ENCODE measurements at places on chromosomes 4 and X.

DNA sequence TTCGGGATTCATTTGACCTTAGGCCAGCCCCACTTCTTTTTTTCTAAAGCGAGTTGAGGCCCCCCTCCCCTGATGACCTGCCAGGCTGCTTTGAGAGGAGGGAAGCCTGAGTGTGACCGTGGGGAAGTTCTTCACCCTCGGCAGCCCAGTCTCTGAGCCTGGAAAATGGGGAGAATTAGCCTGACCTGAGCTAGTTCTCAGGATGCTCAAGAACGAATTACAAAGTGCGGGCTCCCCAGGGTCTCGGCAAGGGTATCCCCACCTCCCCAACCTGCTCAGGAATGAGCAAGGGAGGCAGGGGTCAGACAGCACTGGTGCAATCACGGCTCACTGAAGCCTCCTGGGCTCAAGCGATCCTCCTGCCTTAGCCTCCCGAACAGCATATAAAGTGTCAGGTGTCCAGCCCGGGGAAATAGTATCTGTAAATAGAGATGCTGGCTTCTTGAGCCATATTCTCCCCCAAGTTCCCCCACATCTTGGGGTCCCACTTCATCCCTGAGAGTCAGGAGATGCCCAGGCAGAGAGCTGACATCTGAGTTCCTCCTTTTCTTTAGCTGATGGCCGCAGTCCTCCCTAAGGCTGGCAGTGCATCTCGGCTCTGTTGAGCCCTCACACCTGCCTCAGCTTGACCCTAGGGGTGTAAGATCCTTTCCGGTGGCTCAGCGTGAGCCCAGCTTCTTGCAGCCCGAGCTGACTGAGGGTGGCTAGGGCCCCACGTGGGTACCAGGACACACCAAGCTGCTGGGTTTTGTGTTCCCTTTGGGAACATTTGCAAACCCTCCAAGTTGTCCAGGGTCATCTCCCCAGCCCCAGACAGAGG is 1.6 kb downstream of the DUSP9 start:
- H3K4me1 ChIP-seq = no peaks in the 10 kb centered on the region
- H3K36me3 ChIP-seq = no peaks in the 10 kb centered on the region
- no peak overlapping the region for H3K27ac ChIP-seq
- no peak for DNase-seq
- no peak overlapping the region for H3K4me3 ChIP-seq

DNA sequence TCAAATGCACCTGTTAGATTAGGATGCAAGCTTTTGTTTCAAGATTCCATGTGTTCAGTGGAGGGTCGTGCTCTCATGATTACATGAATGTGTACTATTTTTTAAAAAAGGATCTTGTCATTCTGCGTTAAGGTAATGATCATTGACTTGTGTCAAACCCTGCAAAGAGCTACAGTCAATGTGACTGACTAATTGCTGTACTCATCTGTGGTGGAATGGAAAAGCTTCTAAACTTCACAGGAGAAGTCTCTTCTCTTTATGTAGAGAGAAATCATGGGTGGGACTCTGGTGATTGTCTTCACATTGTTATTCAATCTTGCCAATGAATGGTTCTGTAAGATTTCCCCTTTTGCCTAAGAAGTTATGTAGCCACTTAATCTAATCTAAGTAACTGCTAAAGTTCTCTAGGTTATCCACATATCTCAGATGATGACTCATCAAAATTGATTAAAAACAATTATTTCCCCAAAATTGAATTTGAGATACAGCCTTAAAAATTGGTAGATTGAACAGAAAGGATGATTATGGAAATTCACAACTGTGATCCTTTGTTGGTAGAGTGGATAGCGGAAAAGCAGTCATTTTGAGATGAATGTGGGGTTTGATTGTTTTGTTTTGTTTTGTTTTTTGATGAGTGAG is 6.7 kb downstream of the MAGEE1 start:
- DNase-seq = no peak
- H3K4me3 ChIP-seq = no peak overlapping the region
- peaks cover 27% of the 10 kb centered on the region for H3K4me1 ChIP-seq
- peaks cover 2% of the 10 kb centered on the region for H3K36me3 ChIP-seq
- no peaks in the 10 kb centered on the region for H3K27me3 ChIP-seq

GRCh38 chrX:111360839-111361238 is 51.2 kb downstream of the DCX start:
- DNase-seq = no peak
- H3K27me3 ChIP-seq = no peaks in the 10 kb centered on the region
- H3K27ac ChIP-seq = no peak overlapping the region
- H3K36me3 ChIP-seq = no peaks in the 10 kb centered on the region
- no peaks in the 10 kb centered on the region for H3K4me1 ChIP-seq

- no peaks in the 10 kb centered on the region for H3K4me1 ChIP-seq
- no peaks in the 10 kb centered on the region for H3K36me3 ChIP-seq
- no peak overlapping the region for H3K27ac ChIP-seq
- H3K27me3 ChIP-seq = peaks cover 26% of the 10 kb centered on the region
Measured at GRCh38 chr4:145525291-145525740, 43.7 kb downstream of the SMAD1 start.

- H3K36me3 ChIP-seq = peaks cover 64% of the 10 kb centered on the region
- H3K4me1 ChIP-seq = peaks cover 33% of the 10 kb centered on the region
- DNase-seq = peak; percentile 49
- H3K27me3 ChIP-seq = no peaks in the 10 kb centered on the region
Measured at GRCh38 chrX:2628751-2629315, 62.3 kb upstream of the CD99 start.

GRCh38 chr4:8035371-8035780 is 95.7 kb upstream of the AFAP1 start:
- H3K4me3 ChIP-seq = peak overlapping the region; percentile 33
- H3K27ac ChIP-seq = peak overlapping the region; percentile 24
- peaks cover 3% of the 10 kb centered on the region for H3K36me3 ChIP-seq

GRCh38 chr4:120443116-120443515 is 376.5 kb upstream of the MAD2L1 start:
- H3K27ac ChIP-seq = no peak overlapping the region
- H3K4me1 ChIP-seq = peaks cover 2% of the 10 kb centered on the region
- no peaks in the 10 kb centered on the region for H3K27me3 ChIP-seq
- H3K36me3 ChIP-seq = no peaks in the 10 kb centered on the region
- DNase-seq = no peak
- H3K4me3 ChIP-seq = no peak overlapping the region

- H3K36me3 ChIP-seq = peaks cover 45% of the 10 kb centered on the region
- DNase-seq = peak; percentile 47
- peak overlapping the region; percentile 83 for H3K4me3 ChIP-seq
- peaks cover 42% of the 10 kb centered on the region for H3K4me1 ChIP-seq
Measured at GRCh38 chr4:2961811-2962441, 1.3 kb downstream of the NOP14 start.

GRCh38 chr4:2305766-2306501 is 44.0 kb upstream of the MXD4 start:
- peaks cover 1% of the 10 kb centered on the region for H3K4me1 ChIP-seq
- H3K27me3 ChIP-seq = no peaks in the 10 kb centered on the region
- peaks cover 6% of the 10 kb centered on the region for H3K36me3 ChIP-seq
- H3K4me3 ChIP-seq = no peak overlapping the region
- no peak overlapping the region for H3K27ac ChIP-seq
- no peak for DNase-seq

DNA sequence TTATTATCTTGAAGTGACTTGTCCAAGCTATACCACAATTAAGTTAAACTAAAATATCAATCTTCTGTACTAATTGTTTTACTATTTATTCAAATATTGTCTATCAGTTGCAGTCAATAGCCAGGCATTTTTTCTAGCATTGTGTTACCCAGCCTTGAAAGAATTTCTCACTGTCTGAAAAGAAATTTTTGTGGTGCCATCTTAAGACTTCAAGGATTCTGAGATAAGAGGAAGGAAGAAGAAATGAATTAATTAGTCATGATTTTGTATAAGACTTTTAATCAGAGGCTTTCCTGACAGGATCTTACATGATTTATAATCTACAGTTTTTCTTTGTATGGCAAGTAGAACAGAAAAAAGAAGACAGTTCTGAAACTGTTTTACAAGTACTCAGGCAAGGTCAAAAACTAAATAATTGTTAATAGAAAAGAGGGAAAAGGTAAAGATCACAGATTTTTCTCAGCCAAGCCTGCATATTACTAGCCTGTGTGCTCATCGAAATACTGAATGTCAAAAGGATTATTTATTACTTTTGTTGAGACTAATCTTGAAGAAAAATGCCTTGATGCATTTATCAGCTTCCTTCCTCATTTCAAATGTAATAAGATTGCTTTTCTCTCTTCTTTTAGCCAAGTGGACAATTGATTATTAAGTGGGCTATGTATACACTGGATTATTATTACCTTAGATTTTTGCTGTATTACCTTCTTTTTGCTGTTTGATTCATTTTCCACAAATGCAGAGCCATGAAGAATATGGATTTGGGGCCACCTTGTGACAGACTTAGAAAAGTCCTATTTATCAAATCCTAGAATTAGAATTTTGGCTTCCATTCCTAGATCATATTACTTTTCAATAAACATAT is 53.8 kb downstream of the CXCL1 start:
- H3K4me3 ChIP-seq = no peak overlapping the region
- no peak for DNase-seq
- H3K27ac ChIP-seq = no peak overlapping the region
- H3K27me3 ChIP-seq = no peaks in the 10 kb centered on the region

- H3K4me1 ChIP-seq = peaks cover 10% of the 10 kb centered on the region
- H3K27ac ChIP-seq = peak overlapping the region; percentile 29
- no peaks in the 10 kb centered on the region for H3K36me3 ChIP-seq
- DNase-seq = no peak
Measured at GRCh38 chrX:110142096-110142495, 139.2 kb downstream of the TMEM164 start.

DNA sequence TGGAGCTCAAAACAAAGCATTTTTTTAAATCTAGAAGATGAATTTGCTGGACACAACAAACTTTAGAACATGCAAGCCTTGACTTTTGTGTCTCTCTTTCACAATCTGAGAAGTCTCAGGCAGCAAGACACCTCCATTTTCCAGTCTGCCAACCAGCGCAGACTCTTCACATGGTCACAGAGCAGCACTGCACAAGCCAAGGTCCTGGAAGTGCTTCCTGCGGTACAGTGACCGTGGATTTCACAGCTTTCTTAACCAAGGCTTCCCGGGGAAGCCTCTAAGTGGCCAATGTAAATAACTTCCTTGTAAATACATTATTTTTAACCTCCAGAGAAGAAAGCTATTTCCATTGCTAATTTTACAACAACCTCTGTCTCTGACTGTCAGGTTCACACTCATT is 31.2 kb downstream of the ZNF827 start:
- no peaks in the 10 kb centered on the region for H3K27me3 ChIP-seq
- H3K4me3 ChIP-seq = no peak overlapping the region
- no peak for DNase-seq
- peaks cover 26% of the 10 kb centered on the region for H3K4me1 ChIP-seq

- DNase-seq = no peak
- no peak overlapping the region for H3K27ac ChIP-seq
- H3K27me3 ChIP-seq = no peaks in the 10 kb centered on the region
- peaks cover 4% of the 10 kb centered on the region for H3K4me1 ChIP-seq
- H3K4me3 ChIP-seq = no peak overlapping the region
Measured at GRCh38 chr4:98343626-98344025, 82.4 kb downstream of the RAP1GDS1 start.

DNA sequence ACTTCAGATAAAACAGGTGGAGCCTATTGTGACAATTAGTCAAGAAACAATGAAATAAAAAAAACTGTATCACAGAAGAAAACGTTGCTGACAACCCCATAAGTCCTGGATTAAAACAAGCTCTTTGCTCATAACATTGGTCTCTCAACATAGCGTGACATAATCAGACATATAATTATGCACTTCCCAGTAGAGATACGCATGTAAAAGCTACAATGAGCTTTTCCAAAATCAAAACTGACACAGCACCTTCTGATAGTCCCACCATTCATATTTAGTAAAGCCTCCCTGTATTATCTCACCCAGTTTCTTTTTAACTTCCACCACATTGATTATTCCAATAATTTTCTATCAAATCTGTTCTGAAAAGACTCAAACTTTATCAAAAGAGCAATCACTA is 372.1 kb upstream of the SMIM31 start:
- no peaks in the 10 kb centered on the region for H3K36me3 ChIP-seq
- no peak overlapping the region for H3K27ac ChIP-seq
- H3K4me3 ChIP-seq = no peak overlapping the region
- H3K27me3 ChIP-seq = no peaks in the 10 kb centered on the region
- DNase-seq = no peak

- no peak for DNase-seq
- H3K27me3 ChIP-seq = no peaks in the 10 kb centered on the region
- H3K4me3 ChIP-seq = no peak overlapping the region
- no peak overlapping the region for H3K27ac ChIP-seq
- H3K4me1 ChIP-seq = peaks cover 5% of the 10 kb centered on the region
Measured at GRCh38 chr4:118760493-118760892, 75.3 kb downstream of the METTL14 start.

DNA sequence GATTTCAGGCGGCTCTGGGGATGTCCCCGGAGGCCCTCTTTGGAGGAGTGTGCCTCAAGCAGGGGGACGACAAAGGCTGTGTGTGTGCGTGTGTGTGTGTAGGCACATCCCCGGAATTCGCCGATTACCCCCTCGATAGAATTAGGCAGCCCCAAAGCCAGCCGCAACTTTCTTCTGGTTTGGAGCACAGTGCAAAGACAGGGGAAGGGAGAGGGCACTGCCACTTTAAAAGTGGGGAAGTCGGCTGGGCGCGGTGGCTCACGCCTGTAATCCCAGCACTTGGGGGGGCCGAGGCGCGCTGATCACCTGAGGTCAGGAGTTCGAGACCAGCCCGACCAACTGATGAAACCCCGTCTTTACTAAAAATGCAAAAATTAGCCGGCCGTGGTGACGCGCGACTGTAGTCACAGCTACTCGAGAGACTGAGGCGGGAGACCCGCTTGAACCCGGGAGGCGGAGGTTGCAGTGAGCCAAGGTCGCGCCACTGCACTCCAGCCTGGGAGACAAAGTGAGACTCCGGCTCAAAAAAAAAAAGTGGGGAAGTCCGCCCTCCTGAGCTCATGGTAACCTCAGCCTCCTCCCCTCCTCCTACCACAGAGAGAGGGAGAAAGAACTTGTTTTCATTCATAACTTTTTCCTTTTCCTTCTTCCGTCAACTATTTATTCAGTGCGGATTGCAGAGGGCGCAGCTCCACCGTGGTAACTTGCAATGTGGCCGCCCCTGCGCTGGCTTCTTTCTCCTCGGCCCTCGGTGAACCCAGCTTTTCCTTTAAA is 2.4 kb downstream of the SPRY1 start:
- H3K4me3 ChIP-seq = peak overlapping the region; percentile 84
- H3K4me1 ChIP-seq = peaks cover 19% of the 10 kb centered on the region
- H3K27me3 ChIP-seq = peaks cover 23% of the 10 kb centered on the region

DNA sequence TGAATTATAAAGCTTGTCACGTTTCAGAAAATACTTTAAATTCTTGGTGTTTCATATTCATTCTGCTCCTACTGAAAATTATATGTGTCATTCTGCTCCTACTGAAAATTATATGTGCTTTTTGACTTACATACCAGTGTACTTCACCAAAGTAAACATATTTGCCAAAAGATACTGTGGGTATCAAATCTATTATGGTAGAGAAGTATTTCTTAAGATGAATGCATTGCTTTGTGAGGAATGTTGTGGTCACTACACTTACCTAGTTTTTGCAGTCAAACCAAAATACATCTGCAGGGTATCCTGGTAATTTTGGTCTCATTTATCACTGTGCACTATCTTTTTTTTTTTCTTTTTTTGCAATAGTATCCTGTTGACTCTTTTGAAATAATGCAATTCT is 287.7 kb upstream of the MAD2L1 start:
- H3K36me3 ChIP-seq = no peaks in the 10 kb centered on the region
- H3K4me3 ChIP-seq = no peak overlapping the region
- H3K4me1 ChIP-seq = no peaks in the 10 kb centered on the region
- no peaks in the 10 kb centered on the region for H3K27me3 ChIP-seq
- DNase-seq = no peak

- DNase-seq = no peak
- peak within 1 kb of the TSS; percentile 44 for H3K27ac ChIP-seq
- peaks cover 87% of the 10 kb centered on the region for H3K27me3 ChIP-seq
- H3K4me1 ChIP-seq = peaks cover 27% of the 10 kb centered on the region
Measured at GRCh38 chr4:4859325-4859798, at the start of gene MSX1. Gene MSX1, plus strand, starts transcription at chr4:4859665. Its CDS starts 235 bp downstream, at chr4:4859900.

Measured in effector memory CD8-positive, alpha-beta T cell (primary cell).